Regular cardiac myocyte (primary cell): ENCODE measurements at places on chromosomes 7 and 10. TPM values are rescaled to one million over a fixed set of nuclear protein-coding genes. Genes with fewer than 3 reads are reported as not detected.

The OR6V1 gene
- total RNA-seq: not detected in 2 replicates

The CYP2C19 gene
- not detected in 2 replicates for total RNA-seq

The SSC4D gene
- total RNA-seq: 0.77 and 1.4 TPM in 2 replicates

The FAM13C gene
- 1.3 and 3.9 TPM in 2 replicates for total RNA-seq

The ST8SIA6 gene
- total RNA-seq: under 0.01 TPM in 1 of 2 replicates, not detected in the other

The GBX1 gene
- not detected in 2 replicates for total RNA-seq

The AZGP1 gene
- not detected in 2 replicates for total RNA-seq

The TACC2 gene
- total RNA-seq: 1.1 and 3.6 TPM in 2 replicates

The MCM10 gene
- total RNA-seq: 1.4 and 25.5 TPM in 2 replicates

The SFTPA1 gene
- not detected in 2 replicates for total RNA-seq

The LCOR gene
- total RNA-seq: 11.0 and 15.7 TPM in 2 replicates

The MSS51 gene
- total RNA-seq: 1.2 and 2.3 TPM in 2 replicates

The PNLIP gene
- total RNA-seq: not detected in 2 replicates
